ENCODE measurements at places on chromosomes 3 and 15. TPM values are rescaled to one million over a fixed set of nuclear protein-coding genes. Genes with fewer than 3 reads are reported as not detected.

Gene MEIS2
- total RNA-seq, result 30.7 TPM

Gene SCG5
- total RNA-seq, result 24.4 TPM

Gene GOLGA8T
- total RNA-seq, result not detected

Gene HDC
- total RNA-seq, result not detected

Gene CELSR3
- 5.0 TPM for total RNA-seq

Data from epithelial cell of alveolus of lung (primary cell).